ENCODE measurements at places on chromosomes 2 and 18. TPM values are rescaled to one million over a fixed set of nuclear protein-coding genes. Genes with fewer than 3 reads are reported as not detected.

Gene CEBPZ
- 36.7 TPM for total RNA-seq

Gene CCDC195
- total RNA-seq, result not detected

Gene SERPINB10
- total RNA-seq, result not detected

Gene AKAIN1
- total RNA-seq, result not detected

Gene LYG1
- total RNA-seq, result 0.35 TPM

Gene TEX44
- total RNA-seq, result not detected

Gene ACADL
- not detected for total RNA-seq

Gene MEIS1
- total RNA-seq, result 26.5 TPM

Gene HOXD13
- total RNA-seq, result not detected
